Urinary bladder (tissue), 4 donors: ENCODE measurements at places on chromosomes 6 and 20. TPM values are rescaled to one million over a fixed set of nuclear protein-coding genes. Genes with fewer than 3 reads are reported as not detected.

Gene CFAP206
- 0.24 TPM for polyA plus RNA-seq

DNA sequence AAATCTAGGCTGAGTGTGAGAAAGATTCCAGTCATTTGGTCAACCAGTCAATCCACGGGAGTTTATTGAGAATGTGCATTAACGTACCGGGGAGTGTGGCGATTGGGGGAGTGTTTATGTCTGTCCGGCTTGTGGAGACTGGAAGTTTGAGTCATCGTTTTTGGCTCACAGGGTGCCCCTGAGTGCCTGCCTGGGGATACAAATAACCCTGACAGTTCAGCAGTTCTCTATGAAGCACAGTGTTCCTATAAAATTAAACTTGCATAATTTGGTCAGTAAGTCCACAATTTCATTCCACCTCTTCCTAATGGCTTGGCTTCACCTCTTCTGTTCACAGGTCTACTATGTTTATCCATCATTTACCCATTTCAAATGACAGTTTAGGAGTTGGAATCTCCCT, 72.6 kb upstream of the PLEKHG1 start:
- no peak for DNase-seq

DNA sequence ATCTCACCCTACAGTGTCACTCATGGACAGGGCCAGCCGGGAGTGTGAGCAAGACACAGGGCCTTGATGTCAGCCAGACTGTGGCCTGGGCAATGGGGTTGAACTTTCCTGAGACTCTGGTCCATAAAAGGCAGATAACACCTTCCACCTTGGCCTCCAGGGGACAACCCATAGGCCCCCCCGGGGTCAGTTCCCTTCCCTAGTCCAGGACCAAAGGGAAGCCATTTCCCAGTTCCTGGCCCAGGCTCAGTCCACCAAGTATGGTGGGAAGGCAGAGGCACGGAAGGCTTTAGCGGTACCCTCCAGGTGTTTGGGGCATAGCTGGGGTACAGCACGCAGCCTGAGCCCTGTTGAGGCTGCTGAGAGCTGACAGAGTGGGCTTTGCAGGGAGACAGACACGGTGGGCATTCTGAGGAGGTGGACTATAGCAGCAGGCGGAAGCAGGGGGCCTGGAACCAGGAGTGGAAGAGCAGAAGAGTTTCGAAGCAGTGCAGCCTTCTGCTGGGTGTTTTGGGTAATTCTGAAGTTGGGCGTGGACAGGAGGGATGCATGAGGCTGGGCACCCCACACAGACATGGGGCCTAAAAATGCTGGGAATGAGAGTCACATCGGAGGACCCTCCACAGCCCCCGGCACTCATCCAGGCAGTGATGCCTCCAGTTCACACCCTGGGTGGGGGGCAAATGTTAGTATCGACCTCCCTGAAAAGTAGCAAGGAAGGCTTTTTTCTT, 43.9 kb upstream of the CD93 start:
- DNase-seq: no peak

Gene SRMS
- not detected for polyA plus RNA-seq

Gene RBCK1
- 94.3 TPM for polyA plus RNA-seq

Gene NMBR
- 0.15 TPM for polyA plus RNA-seq

- no peak for DNase-seq
These were observed 585.2 kb downstream of the HAO1 start for GRCh38 chr20:7355051-7355450.

DNA sequence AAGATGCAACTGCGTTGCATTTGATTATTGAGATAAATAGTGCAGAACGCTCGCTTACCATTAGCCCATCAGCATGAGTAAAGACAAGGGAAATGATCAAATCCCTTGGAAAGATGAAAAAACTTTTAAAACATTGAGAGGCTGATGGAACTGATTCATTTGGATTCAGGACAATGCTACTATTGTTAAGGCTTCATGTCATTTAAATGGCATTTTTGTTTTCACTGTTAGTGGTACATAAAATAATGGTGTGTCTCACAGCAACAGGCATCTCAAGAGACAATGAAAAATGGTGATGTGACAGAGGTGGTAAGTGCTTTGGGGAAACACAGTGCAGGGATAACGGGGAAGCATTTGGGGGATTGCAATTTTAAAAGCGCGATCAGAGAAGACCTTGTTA, 159.7 kb upstream of the KCNG1 start:
- no peak for DNase-seq

- no peak for DNase-seq
These were observed 475.8 kb upstream of the JARID2 start for GRCh38 chr6:14770040-14770439.

Gene HLA-DRB5
- polyA plus RNA-seq: 3.4 TPM

Gene OLIG3
- not detected for polyA plus RNA-seq

Gene AP5S1
- 9.2 TPM for polyA plus RNA-seq

Gene LST1
- polyA plus RNA-seq: 10.6 TPM

- no peak for DNase-seq
These were observed 43.1 kb upstream of the ZNF831 start for GRCh38 chr20:59120491-59120890.

DNA sequence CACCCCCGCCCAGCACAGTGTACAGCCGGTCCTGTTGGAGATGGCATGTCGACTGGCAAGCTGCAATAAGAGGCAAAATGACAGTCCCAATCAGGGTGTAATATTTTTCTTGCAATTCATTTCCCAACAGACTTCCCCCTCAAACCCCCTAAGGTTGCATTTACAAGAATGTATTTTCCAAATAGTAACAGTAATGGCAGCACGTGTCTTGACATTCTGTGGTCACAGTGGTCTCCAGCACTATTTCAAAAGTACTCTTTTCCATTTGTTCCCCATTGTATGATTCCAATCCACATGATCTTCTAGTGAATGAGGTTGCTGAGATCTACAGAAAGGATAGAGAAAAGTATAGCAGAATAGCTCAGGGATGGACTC, 97.8 kb upstream of the CARMIL1 start:
- DNase-seq: no peak

Gene PPIL6
- polyA plus RNA-seq: 4.3 TPM

GRCh38 chr6:13694562-13694961, 17.1 kb downstream of the RANBP9 start:
- no peak for DNase-seq

DNA sequence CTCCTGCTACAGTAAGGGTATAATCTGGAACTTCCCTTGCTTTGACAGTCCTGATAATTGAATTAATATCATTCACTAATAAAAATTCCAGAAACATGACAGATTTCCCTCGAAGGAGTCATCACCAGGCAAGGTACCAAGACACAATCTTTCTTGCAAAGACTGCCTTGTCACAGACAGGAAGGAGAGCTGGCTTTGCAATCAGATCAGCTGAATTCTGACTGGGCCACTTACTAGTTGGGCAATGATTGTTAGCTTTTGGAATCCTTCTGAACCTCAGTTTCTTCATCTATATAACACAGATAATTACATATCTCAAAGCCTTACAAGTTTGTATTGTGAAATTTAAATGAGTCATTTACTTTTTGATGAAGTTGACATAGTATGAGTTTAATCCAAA, 344.2 kb downstream of the RFPL4B start:
- DNase-seq: no peak

- DNase-seq: no peak
These were observed 31.4 kb downstream of the RGS17 start for GRCh38 chr6:153099636-153100035.

DNA sequence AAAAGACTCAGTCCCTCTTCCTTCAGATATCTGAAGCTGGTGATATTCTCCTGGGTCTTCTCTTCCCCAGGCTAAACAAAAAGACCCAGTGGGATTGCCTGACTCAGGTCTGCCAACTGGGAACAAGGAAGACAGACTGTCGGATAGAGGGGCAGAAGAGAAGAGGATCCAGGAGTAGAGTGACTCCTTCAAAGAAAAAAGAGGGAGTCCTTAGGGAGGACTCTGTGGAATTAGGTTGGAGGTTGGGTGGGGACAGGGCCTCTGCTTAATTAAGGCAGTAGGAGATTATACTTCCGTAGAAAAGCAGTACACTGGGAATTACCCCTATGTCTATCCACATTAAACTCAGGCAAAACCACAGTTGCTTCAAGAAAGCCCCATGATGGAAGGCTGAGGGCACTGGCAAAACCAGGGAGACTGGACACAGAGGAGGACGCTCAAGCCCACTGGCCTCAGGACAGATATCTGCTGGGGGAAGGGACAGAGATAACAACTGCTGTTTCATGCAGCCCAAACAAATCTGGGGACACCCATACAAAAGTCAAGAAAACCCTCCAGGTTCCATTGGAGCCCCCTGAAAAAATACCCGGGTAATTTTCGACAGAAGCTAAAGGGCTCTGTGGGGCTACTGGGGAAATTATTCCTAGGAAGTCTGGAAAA, 5.7 kb downstream of the BCL2L1 start:
- DNase-seq: no peak

GRCh38 chr6:129708496-129709195, 1.3 kb downstream of the ARHGAP18 start:
- no peak for DNase-seq

GRCh38 chr6:145372671-145373151, 362.6 kb downstream of the EPM2A start:
- no peak for DNase-seq

Gene TREM2
- 1.5 TPM for polyA plus RNA-seq

Gene NUS1
- polyA plus RNA-seq: 21.6 TPM

- no peak for DNase-seq
These were observed 52.4 kb downstream of the DSTN start for GRCh38 chr20:17622086-17622850.

DNA sequence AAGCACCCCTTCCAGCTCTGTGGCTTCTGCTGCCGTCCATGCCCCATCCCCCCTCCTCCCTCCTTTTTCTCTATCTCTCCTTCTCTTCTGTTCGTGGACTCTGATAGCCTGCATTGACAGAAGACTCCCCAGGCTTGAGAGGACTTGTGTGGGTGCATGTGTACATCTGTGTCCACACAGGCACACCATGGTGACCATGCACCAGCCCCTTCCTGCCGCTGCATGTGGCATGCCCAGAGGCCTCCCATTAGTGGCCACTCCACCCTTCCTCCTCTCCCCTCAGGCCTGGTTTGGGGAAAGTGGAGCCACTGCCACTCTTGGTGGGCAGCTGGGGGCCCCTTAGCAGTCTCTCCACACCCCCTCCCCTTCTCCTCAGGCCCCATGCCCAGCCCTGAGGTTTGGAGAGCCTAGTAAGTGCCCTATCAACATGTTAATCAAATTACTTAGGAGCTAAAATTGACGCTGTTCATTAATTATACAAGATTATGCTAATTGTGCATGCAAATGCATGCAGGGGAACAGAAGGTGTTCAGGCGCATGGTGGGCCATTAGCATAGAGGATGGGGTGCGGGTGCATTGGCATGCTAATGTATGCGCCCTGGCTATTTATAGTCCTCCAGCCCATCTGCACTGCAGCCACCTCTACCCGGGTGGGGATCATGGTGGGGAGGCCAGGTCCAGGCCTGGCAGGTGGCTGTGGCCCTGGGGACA, 45.9 kb downstream of the EBF4 start:
- no peak for DNase-seq

GRCh38 chr6:119274197-119274595, 75.4 kb downstream of the MAN1A1 start:
- no peak for DNase-seq

DNA sequence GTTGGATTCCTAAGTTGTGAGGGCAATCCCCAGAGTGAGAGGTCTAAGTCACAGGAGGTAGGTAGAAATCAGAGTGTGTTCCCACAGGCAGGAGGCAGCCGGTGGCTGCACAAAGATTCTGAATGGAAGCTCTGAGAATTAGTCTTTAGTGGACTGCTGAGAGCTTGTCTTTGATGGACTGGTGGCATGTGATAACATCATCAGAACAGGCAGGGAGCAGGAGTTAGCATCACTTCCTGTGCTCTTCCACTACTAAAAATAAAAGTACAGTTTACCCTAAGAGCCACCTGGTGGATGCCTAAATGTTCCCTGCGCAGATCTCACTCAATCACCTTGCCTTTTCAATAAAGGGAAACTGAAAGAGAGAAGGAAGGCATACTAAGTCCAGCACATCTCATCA, 294.6 kb upstream of the POU3F2 start:
- no peak for DNase-seq

GRCh38 chr20:34626992-34627391, 49.9 kb downstream of the PIGU start:
- DNase-seq: no peak

GRCh38 chr20:57275813-57276212, 9.4 kb upstream of the BMP7 start:
- DNase-seq: no peak
